Peyer's patch (tissue), 4 donors: ENCODE measurements at places on chromosomes 5 and 9. TPM values are rescaled to one million over a fixed set of nuclear protein-coding genes. Genes with fewer than 3 reads are reported as not detected.

SMIM33 gene
- 1.2 TPM for total RNA-seq

GPX3 gene
- 143 TPM for total RNA-seq

- H3K36me3 ChIP-seq: no peaks in the 10 kb centered on the region
- no peaks in the 10 kb centered on the region for H3K27me3 ChIP-seq
- DNase-seq: no peak
- H3K27ac ChIP-seq: no peak overlapping the region
These were observed 128.3 kb upstream of the TBC1D2 start for GRCh38 chr9:98383758-98384157.

DNA sequence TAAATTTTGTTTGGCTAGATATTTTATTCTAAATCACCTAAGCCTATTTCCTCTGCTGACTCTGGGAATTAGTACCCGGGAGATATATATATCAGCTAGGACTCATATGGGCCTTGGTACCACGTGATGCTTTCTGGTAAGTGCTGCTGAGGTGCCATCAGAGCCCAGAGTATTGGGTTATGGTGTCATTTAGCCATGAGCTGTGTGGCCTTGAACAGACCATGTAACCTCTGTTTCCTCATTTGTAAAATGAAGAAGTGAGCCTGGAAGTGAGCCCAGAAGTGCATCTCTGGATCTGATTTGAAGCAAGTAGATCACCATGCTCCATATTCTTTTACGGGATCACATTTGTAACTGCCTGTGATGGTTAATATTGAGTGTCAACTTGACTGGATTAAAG is 126.1 kb downstream of the GPBP1 start:
- H3K4me3 ChIP-seq: no peak overlapping the region
- no peaks in the 10 kb centered on the region for H3K4me1 ChIP-seq
- no peaks in the 10 kb centered on the region for H3K36me3 ChIP-seq
- H3K27me3 ChIP-seq: no peaks in the 10 kb centered on the region
- H3K27ac ChIP-seq: no peak overlapping the region

DNA sequence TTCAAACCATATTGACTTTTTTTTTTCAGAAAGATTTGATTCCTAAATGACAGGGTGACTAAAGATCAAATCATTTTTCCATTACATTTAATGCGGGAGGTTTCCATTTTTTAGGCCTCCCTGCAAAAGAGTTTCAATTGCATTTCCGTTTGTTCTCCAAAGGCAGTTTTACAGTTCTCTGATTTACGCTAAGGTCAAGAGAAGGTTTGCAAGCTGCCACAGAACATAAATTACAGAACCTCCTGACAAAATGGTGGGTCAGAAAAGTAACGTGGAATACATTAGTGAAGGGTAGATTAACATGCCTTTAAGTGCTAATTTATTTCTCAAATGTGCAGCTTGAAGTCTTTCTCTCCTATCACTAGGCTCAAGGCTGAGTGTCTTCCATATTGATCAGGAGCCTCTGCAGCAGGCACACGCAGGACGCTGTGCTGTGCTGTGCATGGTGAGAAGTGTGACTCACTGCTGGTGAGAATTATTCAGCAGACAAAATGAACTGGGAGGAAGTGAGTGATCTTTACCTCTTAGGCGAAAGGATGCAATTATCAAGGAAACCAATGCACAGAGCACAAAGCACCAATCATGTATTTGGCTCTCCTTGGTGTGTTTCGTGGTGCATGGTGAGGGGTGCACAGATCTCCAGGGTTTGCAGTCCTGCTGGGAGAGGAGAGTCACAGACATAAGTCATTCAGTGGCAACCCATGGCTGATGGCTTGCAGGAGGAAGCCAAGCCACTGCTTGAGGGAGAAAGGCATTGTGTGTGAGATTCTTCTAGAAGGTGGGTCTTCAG is 136.3 kb downstream of the TENT4A start:
- no peak overlapping the region for H3K4me3 ChIP-seq
- H3K36me3 ChIP-seq: no peaks in the 10 kb centered on the region
- DNase-seq: no peak

DNA sequence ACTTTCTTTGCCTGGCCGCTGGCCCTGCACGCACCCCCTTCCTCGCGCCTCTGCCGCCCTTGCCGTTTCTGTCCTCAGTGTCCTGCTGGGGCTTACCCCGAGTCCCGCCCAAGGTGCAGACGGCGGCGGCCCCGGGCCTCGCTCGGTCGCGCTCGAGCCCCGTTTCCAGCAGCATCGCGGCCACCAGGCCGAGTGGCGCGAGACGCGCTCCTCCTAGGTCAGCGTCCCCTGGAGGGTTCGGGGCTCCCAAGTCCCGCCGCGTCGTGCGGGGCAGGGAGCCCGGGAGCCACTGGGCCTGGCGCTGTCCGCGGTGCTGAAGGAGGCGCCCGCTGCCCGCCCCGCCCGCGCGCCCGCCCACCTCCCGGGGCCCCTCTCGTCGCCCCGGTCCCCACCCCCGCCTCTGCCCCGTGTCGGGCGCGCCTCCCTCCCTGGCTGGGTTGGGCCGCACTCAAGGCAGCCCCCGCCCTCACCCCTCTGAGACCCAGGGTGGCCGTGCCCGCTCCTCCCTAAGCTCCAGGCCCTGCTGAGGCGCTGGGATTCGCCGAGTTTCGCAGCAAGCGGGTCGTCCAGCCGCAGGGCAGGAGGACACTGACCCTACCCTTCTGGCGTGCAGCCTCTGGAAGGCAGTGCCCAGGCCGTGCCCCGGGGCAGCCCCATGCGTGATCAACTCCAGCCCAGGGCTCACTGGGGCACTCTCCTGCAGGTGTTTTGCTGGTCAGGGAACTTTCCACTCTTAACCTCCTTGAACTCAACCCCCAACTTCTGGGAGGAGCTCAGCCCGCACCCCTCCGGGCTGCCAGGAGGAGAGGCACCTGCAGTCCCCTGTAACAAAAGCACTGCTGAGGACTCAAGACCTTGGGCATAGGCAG is at the start of gene LHX3:
Gene LHX3 (minus strand): TSS at position 291 of the 869 bp plus-strand sequence. CDS start 116 bp downstream, at position 175.
- DNase-seq: no peak
- H3K36me3 ChIP-seq: no peaks in the 10 kb centered on the region
- peaks cover 4% of the 10 kb centered on the region for H3K4me1 ChIP-seq

- no peak overlapping the region for H3K4me3 ChIP-seq
- no peaks in the 10 kb centered on the region for H3K4me1 ChIP-seq
- no peak overlapping the region for H3K27ac ChIP-seq
- no peaks in the 10 kb centered on the region for H3K27me3 ChIP-seq
- no peak for DNase-seq
These were observed 214.6 kb downstream of the CD180 start for GRCh38 chr5:66982056-66982387.

DNA sequence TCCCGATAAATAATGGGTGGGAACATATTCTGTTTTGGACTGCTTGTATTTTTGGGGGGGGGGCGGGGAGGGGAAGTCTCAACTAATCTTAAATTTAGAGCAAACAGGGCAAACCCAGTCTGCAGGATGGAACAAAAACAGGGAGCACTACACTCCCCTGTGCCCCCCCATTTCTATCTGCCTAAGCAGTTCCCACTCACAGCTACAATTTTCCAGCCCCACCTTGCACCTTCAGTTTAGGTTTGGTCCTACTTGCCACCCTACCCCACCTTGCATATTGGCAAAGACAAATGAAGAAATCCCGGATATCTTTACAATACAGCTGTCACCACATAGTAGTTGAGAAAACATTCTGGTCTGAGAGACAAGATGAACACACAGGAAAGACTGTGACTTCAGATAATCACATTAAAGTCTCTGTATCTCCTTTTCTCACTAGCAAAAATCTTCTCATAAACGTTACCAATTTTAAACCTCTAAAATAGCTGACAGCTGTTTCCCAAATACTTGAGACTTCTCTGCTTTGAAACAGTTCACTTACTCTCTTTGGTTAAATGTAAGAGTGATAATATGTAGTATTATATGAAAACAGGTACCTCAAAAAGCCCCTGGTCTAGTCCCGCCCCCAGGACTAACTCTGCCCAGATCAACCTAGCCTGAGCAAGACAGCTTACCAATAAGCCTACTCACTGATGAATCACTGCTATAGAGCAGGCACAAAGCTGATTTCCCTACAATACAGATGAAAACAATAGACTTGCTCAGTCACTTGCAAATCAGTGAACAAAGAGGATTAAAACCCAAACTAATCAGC is 5.2 kb upstream of the RAPGEF6 start:
- no peak for DNase-seq
- H3K4me1 ChIP-seq: peaks cover 10% of the 10 kb centered on the region
- H3K27me3 ChIP-seq: no peaks in the 10 kb centered on the region
- H3K27ac ChIP-seq: no peak overlapping the region

DNA sequence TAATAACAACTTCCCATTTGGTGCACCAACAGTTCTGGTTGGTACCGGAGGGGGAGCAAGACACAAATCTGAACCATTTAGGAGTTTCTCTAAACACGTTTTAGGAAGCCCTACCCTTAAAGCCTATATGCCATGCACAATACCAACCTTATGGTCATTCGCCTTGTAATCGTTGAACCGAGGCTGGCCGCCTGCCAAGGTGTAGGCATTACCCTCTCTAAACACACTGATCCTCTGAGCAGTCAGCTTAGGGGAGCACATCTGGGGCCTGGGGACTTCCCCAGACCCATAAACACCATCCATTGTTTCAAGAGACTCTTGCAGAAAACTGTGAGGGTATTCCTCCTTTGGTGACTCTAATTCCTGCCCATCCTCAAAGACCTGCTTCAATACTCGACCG is 328 bp downstream of the GRXCR2 start:
- DNase-seq: no peak
- H3K4me1 ChIP-seq: no peaks in the 10 kb centered on the region
- H3K27me3 ChIP-seq: no peaks in the 10 kb centered on the region
- no peaks in the 10 kb centered on the region for H3K36me3 ChIP-seq

- H3K27me3 ChIP-seq: no peaks in the 10 kb centered on the region
- H3K27ac ChIP-seq: no peak overlapping the region
- no peak overlapping the region for H3K4me3 ChIP-seq
- no peak for DNase-seq
- H3K4me1 ChIP-seq: no peaks in the 10 kb centered on the region
These were observed 178.0 kb upstream of the PPP1R26 start for GRCh38 chr9:135301271-135302263.

DNA sequence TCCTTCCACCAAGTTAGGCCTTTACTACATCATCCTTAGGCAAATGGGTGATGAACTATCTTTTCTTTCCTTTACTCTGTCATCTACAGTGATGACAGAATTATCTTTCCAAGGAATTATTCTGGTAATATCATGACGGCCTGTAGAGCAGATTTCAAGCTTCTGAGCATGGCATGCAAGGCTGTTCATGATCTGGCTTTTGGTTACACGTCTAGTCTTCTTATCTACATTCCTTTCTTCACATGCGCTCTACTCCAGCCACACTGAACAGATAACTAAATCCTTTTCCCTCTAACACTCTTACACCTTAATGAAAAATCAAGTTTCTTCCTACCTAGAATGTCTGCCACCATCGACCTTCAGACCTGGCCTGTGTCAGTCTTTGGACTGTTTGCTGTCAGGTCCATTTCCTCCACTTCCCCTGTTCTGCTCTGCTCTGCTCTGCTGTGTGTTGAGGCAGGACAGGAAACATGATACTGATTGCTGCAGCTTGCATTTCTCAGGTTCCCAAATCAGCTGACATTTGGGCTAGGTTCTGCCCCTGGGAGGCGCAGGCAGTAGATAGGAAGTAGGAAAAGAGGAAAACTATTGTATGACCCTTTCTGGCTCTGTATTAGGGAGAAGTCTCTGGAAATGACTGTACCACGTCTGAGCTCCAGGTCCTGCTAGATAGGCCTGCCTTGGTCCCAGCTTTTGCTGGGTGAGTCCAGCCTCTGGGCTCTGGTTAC is 4.2 kb downstream of the SCGB3A2 start:
- no peak for DNase-seq
- no peaks in the 10 kb centered on the region for H3K36me3 ChIP-seq
- no peaks in the 10 kb centered on the region for H3K4me1 ChIP-seq
- no peak overlapping the region for H3K27ac ChIP-seq
- H3K4me3 ChIP-seq: no peak overlapping the region

DNA sequence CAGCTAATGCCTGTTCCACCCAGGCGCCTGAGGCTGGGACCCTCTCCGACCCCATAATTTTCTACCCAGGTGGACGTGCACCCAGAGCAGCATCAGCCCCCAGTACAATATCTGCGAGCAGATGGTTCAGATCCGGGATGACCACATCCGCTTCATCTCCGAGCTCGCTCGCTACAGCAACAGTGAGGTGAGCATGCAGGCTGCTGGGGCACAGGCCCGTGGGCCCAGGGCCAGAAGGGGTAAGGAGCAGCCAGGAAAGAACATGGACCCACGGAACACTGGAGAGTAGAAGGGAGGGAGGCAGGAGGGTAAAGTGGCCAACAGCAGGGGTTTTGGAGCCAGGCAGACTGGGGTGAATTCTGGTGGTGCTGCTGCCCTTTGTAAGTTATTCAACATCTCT is 45.7 kb downstream of the CYFIP2 start:
- no peak for DNase-seq
- H3K27me3 ChIP-seq: no peaks in the 10 kb centered on the region
- no peaks in the 10 kb centered on the region for H3K36me3 ChIP-seq
- H3K4me1 ChIP-seq: no peaks in the 10 kb centered on the region
- H3K27ac ChIP-seq: no peak overlapping the region
- no peak overlapping the region for H3K4me3 ChIP-seq
